ENCODE measurements at places on chromosomes 4 and X. TPM values are rescaled to one million over a fixed set of nuclear protein-coding genes. Genes with fewer than 3 reads are reported as not detected.

The EXOSC9 gene
- 22.2 TPM for total RNA-seq

The ZAR1 gene
- 0.20 TPM for total RNA-seq

- no peak for DNase-seq
These were observed 2.8 kb upstream of the PITX2 start for GRCh38 chr4:110625576-110626257.

DNA sequence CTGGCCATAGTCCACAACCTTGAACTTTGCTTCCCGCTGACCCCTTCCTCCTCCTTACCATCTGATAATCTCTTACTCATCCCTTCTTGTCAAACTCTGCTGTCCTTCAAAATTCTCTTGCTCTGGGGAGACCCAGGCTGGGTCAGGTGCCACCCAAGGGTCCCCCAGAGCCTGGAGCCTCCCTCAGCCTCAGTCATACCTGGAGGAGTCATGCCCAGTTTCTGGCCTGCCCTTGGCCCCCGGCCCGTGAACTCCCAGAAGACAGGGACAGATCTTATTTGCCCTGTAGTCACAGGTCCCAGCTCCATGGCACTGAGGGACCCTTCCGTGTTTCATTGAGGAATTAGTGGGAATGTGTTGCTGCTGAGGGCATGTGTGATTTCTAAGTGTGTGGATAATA lies 4.7 kb upstream of the GPR78 start:
- DNase-seq: no peak

GRCh38 chr4:173507471-173508385 lies 22.3 kb downstream of the HAND2 start:
- DNase-seq: no peak

DNA sequence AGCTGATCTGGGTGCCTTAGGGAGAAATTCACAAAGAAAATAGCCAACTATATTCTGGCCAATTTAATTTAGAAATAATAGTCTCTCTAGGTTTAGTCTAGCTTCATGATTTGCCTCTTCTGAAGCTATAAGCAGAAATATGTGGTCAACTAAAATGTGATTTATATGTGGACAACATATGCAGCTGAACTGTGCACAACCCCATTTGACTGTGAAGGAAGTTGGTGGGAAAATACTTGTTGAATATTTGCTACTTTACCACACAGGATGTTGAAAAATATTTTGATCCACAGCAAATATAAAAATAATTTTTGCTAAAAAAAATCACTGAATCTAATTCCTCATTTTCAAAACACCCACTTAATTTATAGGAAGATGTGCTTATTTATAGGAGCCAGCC lies 15.7 kb upstream of the RNF128 start:
- no peak for DNase-seq

GRCh38 chr4:119070301-119070700 lies 65.3 kb upstream of the MYOZ2 start:
- no peak for DNase-seq

DNA sequence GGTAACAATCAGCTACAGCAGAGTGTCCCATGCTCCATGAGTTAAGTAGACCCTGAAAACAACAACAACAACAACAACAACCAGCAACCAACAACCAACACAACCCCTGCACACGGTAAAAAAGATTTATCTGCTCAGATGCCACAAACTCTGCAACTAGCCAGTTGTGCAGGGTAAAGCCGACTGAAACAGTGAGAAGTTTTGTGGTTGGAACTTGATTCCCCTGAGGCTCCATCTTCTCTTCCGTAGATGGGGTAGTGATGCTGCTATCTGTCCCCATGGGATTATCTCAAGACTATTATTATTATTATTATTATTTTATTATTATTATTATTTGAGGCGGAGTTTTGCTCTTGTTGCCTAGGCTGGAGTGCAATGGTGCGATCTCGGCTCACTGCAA lies 50.6 kb upstream of the RAPGEF2 start:
- DNase-seq: no peak

DNA sequence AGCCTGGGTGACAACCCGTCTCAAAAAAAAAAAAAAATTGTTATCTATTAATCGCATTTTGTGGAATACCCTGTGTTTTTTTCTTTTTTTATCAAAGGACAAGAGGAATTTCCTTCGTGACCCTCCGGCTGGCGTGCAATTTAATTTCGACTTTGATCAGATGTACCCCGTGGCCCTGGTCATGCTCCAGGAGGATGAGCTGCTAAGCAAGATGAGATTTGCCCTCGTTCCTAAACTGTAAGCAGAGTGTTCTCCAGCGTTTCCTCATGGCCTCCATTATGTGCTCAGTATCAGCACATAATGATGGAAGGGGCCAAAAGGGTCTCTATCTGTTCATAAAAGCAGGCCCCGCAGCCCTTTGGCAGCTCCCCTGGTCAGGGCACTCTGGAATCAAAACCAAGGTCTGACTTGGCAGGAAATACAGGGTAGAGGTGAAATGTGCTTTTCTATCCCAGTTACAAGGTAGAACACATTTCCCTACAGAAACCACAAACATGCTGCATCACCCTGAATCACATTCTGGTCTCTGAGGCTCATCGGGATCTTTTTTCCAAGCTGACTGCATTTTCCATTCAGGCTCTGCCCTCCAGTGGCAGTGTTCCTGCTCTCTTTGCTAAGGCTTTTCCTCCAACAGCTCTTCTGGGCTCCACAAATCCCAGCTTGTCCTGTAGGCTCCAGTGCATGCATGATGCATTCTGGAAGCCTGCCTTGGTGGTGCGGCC lies 24.4 kb downstream of the SYAP1 start:
- no peak for DNase-seq

DNA sequence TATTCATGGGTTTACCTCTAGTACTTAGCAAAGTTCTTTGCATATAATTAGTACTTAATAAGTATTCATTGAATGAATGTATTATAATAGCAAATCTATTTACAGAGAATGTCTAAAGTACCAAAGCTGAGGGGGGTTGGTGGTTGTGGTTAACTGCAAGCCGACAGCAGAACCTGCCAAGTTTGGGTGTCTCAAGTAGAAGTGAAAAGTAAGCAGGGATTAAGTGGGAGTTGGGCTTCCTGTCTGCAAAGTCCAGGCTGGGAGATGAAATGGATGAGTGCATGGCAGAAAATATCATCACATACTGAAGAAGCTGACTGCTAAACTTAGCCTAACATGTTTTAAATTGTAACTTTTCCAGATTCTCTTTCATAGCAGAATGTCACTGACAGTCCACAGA lies 169.6 kb downstream of the CAMK2D start:
- DNase-seq: no peak

Measured in skin of body (tissue), 3 donors.